ENCODE measurements at places on chromosomes 6 and 20.

- no peak for DNase-seq
Measured at GRCh38 chr6:85460154-85460920, 10.5 kb downstream of the NT5E start.

DNA sequence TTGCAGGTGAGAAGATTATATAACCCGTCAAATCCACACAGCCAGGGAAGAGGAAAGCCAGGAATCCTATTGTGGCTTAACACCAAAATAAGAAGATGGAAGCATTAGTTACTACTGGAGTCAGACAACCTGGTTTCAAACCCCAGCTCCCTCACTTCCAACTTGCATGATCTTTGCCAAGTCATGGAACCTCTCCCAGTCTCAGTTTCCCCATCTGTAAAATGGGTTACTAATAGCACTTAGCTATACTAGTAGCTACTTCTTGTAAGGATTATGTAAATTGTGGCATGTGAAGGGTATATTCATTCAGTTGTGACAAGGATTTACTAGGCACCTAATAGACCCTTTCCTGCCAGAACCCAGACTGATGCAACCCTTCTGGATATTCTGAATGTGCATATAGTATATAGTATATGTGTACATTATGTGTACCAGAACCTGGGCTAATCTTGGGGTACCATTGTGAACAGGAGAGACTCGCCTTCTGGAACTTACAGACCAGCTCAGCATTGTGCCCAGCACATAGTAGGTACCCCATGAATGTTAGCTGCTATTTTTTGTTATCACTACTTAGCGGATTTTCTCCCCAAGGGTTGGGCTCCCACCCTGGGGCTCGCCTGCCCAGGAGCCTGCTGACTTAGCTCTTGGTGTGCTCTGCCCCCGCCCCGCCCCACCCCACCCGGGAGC lies 50.3 kb downstream of the JPH2 start:
- DNase-seq: no peak

DNA sequence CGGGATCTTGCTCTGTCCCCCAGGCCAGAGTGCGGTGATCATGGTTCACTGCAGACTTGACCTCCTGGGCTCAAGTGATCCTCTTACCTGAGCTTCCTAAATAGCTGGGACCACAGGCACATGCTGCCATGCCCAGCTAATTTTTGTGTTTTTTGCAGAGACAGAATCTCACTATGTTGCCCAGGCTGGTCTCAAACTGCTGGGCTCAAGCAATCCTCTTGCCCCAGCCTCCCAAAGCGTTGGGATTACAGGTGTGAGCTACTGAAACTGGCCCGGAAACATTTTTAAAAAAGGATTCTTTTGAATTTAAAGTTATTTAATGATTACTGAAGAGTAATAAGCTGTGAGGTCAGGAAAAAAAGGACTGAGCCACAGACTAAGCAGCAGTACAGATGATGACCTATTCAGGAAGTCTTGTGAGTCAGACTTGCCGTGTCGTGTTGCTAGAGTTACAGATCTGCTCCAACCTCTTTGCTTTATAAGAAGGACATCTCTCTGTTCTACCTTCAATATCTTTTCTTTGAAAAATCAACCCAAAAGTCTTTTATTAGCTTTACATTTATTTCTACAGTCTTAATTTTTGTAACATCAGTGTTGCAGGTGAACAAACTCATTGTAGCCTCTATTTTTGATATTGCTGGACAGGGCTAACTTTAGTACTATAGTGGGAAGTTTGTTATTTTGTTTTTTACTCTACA lies 108.7 kb downstream of the NCOA3 start:
- DNase-seq: no peak

DNA sequence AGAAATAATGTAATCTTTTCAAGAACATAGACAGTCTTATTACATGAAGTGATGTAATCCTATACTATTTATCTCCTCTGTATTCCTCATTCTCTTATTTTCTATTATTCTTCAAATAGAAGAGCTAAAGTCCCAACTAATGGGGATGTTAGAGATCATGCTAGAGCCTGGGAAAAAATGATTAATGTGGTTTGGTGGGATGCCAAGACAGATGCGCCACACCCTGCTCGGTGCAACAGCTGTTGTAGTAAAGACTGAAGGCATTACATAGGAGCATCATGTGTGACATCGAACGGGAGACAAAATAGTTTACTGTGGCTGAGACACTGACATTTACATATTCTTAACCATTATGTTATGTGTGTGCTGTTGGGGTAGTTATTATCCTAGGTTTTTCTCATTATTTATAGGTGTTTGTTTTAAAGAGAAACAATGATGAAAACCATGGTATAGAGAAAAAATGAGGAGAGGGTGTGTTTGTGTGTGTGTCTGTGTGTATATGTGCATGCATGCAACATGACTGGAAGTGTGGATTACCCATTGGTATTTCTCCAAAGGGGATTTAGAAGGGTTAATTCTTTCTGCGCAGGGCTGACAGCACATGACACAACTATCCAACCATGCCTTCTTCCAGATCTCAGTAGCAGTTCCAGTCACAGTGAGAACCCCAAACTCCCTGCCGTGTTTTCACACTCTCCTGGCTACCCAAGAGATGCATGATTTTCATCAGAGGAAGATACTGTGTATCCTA lies 155.3 kb downstream of the EYA4 start:
- DNase-seq: no peak

DNA sequence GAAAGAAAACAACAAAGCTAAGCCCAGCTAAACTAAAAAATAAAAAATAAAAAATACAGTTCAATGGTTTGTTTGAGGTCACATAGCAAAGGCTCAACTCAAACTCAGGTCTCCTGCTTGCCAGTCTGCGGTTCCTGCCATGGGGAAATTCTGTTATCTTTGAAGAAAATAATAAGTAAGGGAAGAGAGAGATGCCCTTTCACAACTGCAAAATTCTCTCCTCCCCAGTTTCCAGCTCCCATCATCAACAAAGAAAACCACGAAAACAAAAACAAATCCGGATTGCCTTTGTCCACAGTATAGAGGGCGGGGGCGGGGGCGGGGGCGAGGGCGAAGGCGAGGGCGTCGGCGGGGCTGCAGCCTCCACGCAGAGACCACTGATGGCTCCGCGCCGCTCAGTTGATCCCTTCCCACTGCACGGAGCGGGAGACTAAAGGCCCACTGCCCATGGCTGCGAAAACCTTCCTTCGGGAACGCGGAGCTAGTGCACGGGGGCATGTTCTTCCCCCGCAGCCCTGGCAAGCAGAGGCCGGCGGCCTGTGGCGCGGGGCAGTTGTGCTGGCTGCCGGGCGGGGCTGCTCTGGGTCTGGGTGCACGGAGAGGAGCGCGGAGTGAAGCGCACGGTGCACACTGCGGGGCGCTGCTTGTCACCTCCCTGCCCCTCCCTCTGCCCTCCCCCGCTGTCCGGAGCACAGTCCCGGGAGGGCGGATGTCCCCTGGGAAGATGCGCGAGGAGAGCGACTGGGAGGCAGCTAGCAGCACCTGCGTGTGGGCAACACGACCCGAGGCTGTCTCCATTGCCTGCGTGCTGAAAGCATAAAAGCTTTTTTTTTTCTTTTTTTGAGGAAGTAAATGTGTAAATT lies 54.1 kb upstream of the TPD52L1 start:
- peak; percentile 59 for DNase-seq

DNA sequence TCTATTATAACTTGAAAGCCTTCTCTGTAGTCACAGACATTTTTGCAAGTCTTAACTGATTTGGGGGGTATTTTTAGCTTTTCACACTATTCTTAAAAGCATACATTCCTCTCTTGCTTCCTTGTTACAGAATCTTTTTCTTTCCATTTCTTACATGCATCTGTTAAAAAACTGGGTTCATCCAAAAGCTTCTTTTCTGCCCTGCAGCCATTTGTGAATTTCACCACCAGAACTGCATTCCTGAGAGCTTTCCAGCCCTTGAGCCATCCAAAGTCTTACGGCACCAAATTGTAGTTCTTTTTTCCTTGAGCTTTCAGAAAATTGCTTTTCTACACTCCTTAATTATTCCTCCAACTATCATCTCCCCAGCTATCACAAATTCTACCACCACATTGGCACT lies 19.7 kb upstream of the GSTA4 start:
- DNase-seq: no peak

DNA sequence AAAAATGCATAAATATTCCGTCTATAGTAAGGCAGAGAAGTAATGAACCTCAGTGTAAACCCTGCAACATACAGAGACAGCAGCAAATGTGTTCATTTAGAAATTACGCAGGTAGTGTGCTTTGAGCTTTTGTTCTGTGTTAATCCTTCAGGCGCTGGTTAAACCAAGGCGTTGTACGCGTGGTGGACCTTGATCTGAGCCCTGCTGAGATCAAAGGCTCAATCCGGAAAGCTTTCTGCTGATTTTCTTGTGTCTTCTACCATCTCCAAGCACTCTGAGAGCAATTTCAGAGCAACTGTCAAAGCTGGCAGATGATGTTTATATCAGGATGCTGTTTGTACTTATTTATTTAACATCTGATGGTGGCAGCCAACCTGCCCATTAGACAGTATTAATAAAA lies 382.8 kb downstream of the CDH26 start:
- DNase-seq: no peak

DNA sequence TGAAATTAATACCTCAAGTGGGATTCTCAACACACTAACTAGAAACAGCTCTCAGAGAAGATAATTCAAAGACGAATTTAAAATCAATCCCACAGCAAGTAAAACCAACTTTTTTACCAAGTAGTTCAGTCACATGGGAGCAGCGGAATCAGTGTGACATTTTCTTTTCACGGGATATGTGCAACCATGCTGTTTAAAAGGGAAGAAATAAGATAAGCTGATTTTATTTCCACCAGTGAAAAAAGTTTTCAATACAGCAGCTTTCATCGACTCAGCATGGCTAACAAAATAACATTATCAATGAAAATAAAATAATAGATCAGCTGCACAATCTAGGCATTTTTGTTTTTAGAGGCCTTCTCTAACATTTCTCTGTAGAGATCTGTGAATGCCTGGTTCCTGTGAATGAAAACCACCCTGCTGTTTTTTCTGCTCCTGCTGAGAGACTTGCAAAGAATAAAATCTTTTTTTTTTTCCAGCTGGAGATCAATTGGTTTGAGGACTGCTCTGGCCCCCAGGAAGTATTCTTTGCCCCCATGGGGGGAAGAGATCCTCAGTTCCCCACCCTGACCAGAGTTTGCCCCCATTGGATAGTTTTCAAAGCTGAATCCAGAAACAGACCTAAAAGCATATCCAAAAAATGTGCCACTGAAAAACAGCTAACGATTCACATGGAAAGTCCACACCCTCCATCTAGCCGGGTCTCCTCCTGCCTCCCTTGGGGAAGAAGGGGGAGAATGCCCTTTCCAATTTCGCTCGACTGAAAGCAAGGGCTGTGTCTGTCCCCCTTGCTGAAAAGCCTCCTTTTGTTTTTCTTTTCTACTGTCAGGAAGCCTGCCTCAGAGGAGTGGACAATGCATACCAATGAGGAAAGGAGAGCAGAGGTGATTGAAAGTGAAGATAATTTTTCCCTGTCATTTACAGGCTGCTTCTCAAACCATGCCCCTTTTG lies 317.6 kb downstream of the PRKN start:
- DNase-seq: no peak

DNA sequence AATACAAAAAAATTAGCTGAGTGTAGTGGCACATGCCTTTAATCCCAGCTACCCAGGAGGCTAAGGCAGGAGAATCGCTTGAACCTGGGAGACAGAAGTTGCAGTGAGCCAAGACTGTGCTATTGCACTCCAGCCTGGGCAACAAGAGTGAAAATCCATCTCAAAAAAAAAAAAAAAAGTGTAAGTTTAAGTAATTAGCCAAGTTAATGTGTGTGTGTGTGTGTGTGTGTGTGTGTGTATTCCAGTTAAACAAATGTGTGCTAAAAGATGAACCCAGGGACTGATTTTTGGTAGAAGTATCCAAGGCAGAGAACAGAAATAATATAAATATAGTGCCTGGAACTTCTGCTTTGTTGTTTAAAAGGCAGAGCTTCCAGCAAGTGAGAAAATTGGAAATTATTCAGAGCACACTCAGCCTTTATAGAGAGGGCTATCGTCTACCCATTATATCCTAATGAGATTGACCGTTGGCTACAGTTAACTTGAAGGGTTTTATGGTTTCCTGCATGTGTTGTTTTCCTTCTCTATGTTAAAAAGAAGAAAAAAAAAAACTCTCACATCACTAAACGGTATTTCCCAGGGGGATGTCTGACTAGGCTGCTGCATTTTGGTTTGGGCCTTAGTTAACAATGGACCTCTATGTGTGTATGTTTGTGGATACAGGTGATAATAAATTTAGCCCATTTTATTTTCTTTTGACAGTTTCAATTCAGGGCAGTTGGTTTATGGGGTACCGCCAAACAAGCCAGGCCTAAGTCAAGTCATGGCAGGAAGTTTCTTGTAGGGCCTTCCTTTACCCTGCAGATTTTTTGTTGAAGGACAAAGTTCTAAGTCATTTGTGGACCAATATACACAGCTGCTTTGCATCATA lies 9.8 kb downstream of the SOX4 start:
- DNase-seq: no peak
